Liver (tissue), 10 donors: ENCODE measurements at places on chromosomes 6 and 20. TPM values are rescaled to one million over a fixed set of nuclear protein-coding genes. Genes with fewer than 3 reads are reported as not detected.

DNA sequence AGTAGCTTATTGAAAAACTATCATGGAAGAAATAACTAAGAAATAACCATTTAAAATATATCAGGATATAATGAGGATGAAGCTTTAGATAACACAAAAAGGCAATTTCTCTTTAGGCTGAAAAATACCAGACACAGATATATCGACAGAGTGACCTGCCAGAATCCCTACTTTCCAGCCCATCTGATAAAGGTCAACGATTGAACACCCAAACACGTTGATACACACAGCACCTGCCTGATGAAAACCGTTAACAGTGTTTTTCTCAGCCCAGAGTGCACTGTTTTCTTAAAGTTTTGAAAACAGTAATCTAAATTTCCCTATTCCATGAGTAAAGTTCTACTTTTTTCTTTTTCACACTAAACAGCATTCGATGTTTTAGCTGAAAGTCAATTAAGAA, 143.1 kb upstream of the ESR1 start:
- H3K27ac ChIP-seq: peak overlapping the region; percentile 5
- no peak for DNase-seq
- no peaks in the 10 kb centered on the region for H3K27me3 ChIP-seq
- no peak overlapping the region for H3K4me3 ChIP-seq

- H3K27ac ChIP-seq: no peak overlapping the region
- no peak overlapping the region for H3K4me3 ChIP-seq
- H3K4me1 ChIP-seq: no peaks in the 10 kb centered on the region
- DNase-seq: no peak
- no peaks in the 10 kb centered on the region for H3K36me3 ChIP-seq
Measured at GRCh38 chr6:113352029-113352801, 504.9 kb upstream of the MARCKS start.

- no peak overlapping the region for H3K4me3 ChIP-seq
- peaks cover 5% of the 10 kb centered on the region for H3K4me1 ChIP-seq
- H3K27me3 ChIP-seq: no peaks in the 10 kb centered on the region
- no peak overlapping the region for H3K27ac ChIP-seq
Measured at GRCh38 chr20:14604143-14604542, 266.7 kb upstream of the FLRT3 start.

- H3K4me1 ChIP-seq: no peaks in the 10 kb centered on the region
- H3K27me3 ChIP-seq: no peaks in the 10 kb centered on the region
- no peaks in the 10 kb centered on the region for H3K36me3 ChIP-seq
- no peak overlapping the region for H3K4me3 ChIP-seq
- no peak for DNase-seq
Measured at GRCh38 chr6:154236646-154237301, 119.8 kb downstream of the IPCEF1 start.

DNA sequence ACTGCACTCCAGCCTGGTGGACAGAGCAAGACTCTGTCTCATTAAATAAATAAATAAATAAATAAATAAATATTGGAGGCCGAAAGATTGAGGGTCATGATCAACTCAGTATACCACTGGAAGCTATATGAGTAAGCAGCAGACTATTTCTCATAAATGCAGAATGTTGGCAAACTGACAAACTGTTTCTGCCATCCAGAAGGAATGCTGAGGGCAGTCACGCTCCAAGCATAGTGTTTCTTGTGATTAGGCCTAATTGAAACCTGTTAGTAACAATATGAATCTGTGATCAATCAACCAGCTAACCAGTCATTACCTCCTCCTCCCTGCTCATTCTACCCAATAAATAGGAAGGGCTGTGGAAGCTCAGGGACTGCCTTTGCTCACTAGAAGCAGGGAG, 15.2 kb upstream of the KCNK15 start:
- no peak overlapping the region for H3K4me3 ChIP-seq
- H3K36me3 ChIP-seq: no peaks in the 10 kb centered on the region
- no peaks in the 10 kb centered on the region for H3K4me1 ChIP-seq
- no peak for DNase-seq
- no peaks in the 10 kb centered on the region for H3K27me3 ChIP-seq

- H3K27ac ChIP-seq: no peak overlapping the region
- no peak overlapping the region for H3K4me3 ChIP-seq
- DNase-seq: no peak
Measured at GRCh38 chr6:50030777-50031562, 9.2 kb upstream of the DEFB110 start.

Gene ECT2L
- not detected for polyA plus RNA-seq

- no peaks in the 10 kb centered on the region for H3K27me3 ChIP-seq
- no peaks in the 10 kb centered on the region for H3K36me3 ChIP-seq
- no peak overlapping the region for H3K27ac ChIP-seq
- no peak overlapping the region for H3K4me3 ChIP-seq
Measured at GRCh38 chr6:108549741-108550140, 11.0 kb upstream of the FOXO3 start.

GRCh38 chr20:14959506-14960475, 622.4 kb upstream of the FLRT3 start:
- H3K27me3 ChIP-seq: no peaks in the 10 kb centered on the region
- H3K4me1 ChIP-seq: no peaks in the 10 kb centered on the region
- no peak for DNase-seq
